ENCODE measurements at places on chromosomes 16 and 17.
A peak's percentile ranks its signal among the peaks of the same experiment; 100 is the strongest.

GRCh38 chr16:24508614-24509013 lies 30.8 kb upstream of the RBBP6 start:
- DNase-seq, result peak; percentile 50

GRCh38 chr16:69322343-69322742 lies 8.0 kb downstream of the PDF start:
- no peak for DNase-seq

GRCh38 chr17:43609613-43610385 lies 51.9 kb downstream of the MEOX1 start:
- no peak for DNase-seq

- no peak for DNase-seq
Measured at GRCh38 chr17:78706271-78706915, 75.7 kb downstream of the CYTH1 start.

DNA sequence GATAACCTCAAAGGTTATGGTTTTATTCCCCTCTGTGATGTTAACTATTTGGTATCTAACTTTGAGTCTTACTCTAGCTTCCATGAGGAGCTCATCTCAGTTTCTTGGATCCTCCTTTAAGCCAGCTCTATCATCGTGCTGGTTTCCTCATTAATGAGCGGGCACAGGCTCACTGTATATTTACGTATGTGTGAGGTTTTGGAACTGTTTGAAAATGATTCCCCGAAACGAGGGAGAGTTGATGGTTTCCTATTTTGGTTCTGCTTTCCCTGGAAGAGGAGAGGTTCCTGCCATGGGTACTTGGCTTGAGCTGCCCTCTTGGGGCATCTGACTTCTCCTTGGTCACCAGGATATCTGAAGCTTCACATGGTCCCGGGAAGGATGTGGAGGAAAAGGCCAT lies 32.7 kb upstream of the PIK3R6 start:
- no peak for DNase-seq

DNA sequence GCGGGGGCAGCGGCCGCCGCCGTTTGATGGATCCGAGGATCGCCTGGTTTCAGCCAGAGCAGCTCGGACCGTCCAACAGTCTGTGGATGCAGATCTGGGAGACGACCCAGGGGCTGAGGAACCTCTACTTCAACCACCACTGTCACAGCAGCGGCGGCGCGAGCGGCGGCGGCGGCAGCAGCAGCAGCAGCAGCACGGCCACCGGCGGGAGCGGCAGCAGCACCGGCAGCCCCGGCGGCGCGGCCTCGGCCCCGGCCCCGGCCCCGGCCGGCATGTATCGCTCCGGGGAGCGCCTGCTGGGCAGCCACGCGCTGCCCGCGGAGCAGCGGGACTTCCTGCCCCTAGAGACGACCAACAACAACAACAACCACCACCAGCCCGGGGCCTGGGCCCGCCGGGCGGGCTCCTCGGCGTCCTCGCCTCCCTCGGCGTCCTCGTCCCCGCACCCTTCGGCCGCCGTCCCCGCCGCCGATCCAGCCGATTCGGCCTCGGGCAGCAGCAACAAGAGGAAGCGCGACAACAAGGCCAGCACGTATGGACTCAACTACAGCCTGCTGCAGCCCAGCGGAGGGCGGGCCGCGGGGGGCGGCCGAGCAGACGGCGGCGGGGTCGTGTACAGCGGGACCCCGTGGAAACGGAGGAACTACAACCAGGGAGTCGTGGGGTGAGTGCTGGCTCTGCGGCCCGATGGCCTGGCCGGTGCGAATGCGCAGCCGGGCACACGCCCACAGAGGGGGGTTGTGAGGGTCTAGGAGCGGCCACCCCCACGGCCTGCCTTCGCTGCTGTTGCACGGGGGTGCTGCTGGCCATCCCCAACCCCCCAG lies 702 bp downstream of the TENT4B start:
- no peak for DNase-seq

GRCh38 chr17:77944390-77945222 lies 13.9 kb upstream of the TNRC6C start:
- DNase-seq, result no peak

GRCh38 chr16:78022347-78023060 lies at the start of gene CLEC3A:
Gene CLEC3A (plus strand): TSS chr16:78022548. CDS start chr16:78022627, 79 bp downstream.
- DNase-seq, result no peak

- no peak for DNase-seq
Measured at GRCh38 chr17:48577330-48577945, 712 bp downstream of the HOXB4 start.

Measured in HS-5 (cell line).